ENCODE measurements at places on chromosomes 3 and 15. TPM values are rescaled to one million over a fixed set of nuclear protein-coding genes. Genes with fewer than 3 reads are reported as not detected.

Gene DIPK2A
- 21.9 TPM for polyA plus RNA-seq

Gene AQR
- 34.2 TPM for polyA plus RNA-seq

Gene VGLL3
- polyA plus RNA-seq, result not detected

Gene TRPC1
- 0.34 TPM for polyA plus RNA-seq

Gene ALS2CL
- not detected for polyA plus RNA-seq
